ENCODE measurements at places on chromosomes 13 and 19.
A peak's percentile ranks its signal among the peaks of the same experiment; 100 is the strongest.

- peak; percentile 58 for DNase-seq
Observed at GRCh38 chr19:7670150-7670783, 1.4 kb downstream of the RETN start.

- DNase-seq: peak; percentile 91
Observed at GRCh38 chr19:48644839-48645619, 958 bp downstream of the CA11 start.

DNA sequence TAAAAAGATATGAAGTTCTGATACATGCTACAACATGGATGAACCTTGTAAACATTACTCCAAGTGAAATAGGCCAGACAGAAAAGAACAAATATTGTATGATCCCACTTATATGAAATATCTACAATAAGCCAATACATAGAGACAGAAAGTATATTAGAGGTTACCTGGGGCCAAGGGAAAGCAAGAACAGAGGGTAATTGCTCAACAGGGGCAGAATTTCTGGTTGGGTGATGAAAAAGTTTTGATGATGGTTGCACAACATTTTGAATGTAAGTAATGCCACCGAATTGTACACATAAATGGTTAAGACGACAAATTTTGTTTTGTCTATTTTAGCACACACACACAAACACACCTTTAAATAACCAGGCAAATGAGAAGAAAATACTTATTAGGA is 268.4 kb downstream of the FOXO1 start:
- DNase-seq: no peak

- DNase-seq: no peak
Observed at GRCh38 chr13:51821606-51822005, 17.6 kb upstream of the DHRS12 start.

DNA sequence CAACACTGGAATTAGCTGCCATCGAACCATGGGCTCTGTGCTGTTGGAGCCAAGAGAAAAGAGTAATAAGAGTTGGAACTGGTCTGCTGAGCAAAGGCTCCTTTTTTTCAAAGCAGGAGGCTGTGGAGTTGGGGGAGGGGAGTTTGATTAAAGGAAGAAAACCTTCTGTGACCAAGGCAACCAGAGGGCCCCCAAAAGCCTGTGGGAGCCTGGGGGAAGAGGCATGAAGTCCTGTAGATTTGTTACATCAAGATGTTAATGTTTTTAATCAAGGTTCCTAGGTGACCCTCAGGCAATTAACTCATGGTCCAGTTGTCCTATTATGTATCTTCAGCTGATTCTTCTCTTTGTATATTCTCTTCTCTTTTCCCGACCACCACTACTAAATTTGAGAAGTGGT is 403.9 kb downstream of the NDFIP2 start:
- no peak for DNase-seq

DNA sequence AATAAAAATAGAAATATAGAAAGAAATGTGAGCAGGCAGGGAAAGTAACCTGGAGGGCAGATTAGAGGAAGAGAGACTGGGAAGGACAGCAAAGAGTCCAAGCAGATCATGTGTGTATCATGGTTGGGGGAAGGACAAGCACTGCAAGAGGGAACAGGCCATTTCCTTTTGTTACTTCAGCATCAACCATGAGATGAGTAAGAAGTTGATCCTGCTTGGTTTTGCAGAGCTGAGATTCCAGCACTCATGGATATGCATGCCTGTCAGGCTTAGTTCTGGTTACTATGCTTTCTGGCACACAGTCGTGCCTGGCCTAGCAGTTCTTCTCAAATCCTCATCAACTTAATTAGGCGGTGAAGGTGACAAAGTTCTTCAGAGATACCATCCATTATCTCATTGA is 18.1 kb downstream of the NALCN start:
- DNase-seq: no peak

- DNase-seq: no peak
Observed at GRCh38 chr19:8416796-8417195, 3.7 kb downstream of the MARCHF2 start.

DNA sequence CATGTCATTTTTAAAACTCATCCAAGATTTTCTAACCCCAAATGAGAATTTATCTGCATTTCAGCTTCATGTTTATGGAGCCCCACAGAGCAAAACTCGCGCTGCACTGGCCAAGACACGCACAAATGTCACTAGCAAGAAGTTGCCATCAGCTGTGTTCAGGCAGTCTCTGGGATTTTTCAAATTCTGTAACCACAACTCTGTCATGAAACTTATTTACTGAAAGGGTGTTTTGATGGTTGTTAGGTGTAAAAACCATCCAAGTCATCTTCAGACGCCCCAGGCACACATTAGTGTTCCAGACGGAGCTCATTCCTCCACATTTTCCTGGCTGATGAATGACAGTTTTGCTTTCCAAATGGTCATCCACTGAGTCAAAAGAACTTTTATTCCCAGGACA is 63.4 kb downstream of the SLC7A1 start:
- DNase-seq: no peak

DNA sequence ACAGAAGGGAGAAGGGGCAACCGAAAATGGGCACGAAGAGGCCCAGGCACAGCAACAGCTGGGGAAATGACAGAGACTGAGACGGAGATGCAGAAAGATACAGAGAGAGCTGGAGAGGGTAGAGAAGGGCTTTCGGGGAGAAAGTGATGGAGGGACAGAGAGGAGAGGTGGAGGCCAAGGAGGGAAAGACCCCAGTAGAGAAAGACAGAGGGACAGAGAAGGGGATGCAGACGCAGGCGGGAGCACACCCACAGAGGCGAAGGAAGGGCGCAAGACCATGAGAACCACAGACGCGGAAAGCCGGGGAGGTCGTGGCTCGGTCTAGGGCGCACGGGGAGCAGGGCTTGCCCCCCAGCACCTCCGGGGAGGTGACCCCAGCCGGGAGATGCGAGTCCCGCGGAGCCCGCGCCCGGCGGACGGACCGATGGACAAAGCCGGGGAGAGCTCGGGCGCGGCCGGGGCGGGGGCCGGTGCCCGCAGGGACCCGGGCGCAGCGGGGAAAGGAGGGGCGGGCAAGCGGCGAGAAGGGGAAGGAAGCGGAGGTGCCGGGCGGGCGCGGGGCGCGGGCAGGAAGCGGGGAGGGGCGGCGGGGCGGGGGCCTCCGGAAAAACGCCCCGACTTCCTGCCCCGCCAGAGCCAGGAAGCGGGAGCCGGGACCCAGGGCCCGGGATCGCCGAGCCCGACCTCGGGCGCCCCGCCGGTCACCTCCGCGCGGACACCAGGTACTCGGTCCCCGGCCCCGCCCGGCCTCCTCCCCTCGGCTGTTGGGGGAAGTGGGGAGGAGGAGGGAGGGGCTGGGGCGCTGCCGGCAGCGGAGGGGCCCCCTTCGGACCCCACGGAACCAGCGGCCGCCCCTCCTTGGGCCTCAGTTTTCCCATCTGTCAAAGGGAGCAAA is at the start of gene ARHGEF1:
Gene ARHGEF1 (plus strand): TSS at position 617 of the 895 bp plus-strand sequence. CDS start 4,899 bp downstream, outside the sequence.
- peak; percentile 60 for DNase-seq

DNA sequence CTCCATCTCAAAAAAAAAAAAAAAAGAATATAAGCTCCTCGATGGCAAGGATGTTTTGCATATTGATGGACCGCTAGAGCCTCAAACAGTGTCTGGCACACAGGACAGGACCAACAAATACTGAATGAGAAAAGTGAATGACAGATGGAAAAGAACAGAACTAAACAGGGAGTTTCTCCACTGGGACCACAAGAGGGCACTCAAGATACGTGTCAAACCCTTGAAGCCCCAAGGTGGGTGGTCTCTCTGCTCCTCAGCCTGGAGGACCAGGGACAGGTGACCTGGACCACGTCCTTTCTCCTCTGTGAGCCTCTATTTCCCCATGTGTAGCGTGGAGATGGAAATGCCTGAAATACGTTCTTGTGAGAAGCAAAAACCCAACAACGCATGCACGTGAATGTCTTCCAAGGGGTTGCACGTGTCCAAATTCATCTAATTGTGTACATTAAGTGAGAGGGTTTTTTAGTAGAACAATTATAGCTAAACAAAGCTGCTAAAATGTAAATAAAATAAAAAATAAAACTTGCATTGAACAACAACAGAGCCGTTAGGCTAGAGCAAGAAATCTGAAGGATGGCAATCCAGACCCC is 5.7 kb upstream of the CDC42EP5 start:
- DNase-seq: peak; percentile 49

DNA sequence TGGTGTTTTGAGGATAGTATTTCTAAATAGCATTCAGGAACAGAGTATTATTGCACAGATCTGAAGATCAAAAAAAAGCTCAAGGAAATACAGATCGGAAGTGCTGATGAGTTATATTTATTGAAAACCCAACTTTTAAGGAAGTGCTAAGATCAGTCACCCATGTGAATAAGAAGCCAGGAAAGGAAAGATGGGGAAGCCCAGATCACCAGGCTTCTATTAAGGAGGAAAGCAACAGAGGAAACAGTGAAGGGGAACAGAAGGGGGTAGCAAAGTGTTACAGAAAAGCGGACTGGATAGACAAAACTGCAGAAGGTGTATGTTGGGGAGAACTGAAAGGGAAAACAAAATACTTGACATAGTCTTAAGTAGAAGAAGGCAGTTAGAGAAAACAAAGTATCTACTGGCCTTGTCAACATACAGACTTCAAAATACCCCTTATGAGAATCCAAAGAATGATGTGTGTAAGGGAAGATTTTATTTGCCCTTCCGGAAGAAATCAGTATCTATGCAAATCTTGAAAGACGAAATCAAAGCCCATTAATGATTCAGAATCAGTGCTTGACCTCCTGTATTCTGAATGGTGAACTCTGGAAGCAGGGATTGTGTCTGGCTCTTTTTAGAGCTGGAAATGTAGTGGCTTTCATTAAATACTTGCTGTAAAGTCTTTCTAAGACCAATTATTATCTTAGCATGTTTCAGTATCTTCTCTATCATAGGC is 12.1 kb downstream of the UFM1 start:
- no peak for DNase-seq

GRCh38 chr13:36959456-36960116 is 39.5 kb upstream of the SMAD9 start:
- no peak for DNase-seq

GRCh38 chr19:38265921-38266429 is 1.6 kb downstream of the SPINT2 start:
- no peak for DNase-seq

GRCh38 chr19:6849876-6850275 is 37.5 kb upstream of the ADGRE1 start:
- no peak for DNase-seq

- no peak for DNase-seq
Observed at GRCh38 chr13:46113596-46113995, 8.8 kb upstream of the CPB2 start.

DNA sequence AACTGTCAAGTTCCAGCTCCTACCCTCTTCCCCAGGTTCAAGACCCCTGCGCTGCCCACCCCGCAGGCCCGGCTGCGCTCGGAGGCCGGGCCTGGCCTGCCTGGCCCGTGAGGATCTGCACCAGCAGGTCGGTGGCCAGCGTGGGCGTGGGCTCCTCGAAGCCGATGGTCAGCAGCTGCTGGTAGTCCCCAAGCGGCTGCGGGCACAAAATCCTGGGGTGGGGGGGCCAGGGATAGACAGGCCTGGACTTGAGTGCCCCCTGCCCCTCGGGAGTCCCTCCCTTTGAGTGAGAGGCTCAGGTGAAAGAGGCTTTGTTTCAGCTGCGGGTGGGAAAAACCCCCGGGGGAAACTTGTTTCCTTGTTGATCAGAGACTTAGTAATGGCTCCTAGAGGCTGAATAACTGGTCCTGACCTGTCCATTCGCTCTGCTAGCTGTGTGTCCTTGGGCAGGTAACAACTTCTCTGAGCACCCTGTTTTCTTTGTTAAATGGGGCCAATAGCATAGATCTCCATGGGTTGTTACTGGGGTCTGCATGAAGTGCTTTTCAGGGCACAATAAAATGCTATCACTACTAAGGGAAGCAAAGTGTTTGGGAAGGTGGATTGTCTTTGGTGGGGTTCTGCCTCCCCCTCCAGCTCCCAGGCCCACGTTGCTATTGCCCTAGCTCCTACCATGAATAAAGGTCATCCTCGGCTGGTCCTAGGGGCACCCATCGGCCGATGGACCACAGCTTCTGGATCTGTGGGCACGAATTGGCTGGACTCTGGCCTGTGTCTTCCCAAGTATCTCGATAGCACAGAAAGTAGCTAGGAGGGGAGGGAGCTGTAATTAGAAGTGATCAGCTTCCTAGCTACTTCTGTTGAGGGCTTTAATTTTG is 3.5 kb downstream of the C19orf67 start:
- peak; percentile 68 for DNase-seq

- peak; percentile 36 for DNase-seq
Observed at GRCh38 chr19:8004723-8005513, 523 bp downstream of the ELAVL1 start.

- DNase-seq: no peak
Observed at GRCh38 chr19:50739914-50740426, 16.8 kb downstream of the CLEC11A start.

DNA sequence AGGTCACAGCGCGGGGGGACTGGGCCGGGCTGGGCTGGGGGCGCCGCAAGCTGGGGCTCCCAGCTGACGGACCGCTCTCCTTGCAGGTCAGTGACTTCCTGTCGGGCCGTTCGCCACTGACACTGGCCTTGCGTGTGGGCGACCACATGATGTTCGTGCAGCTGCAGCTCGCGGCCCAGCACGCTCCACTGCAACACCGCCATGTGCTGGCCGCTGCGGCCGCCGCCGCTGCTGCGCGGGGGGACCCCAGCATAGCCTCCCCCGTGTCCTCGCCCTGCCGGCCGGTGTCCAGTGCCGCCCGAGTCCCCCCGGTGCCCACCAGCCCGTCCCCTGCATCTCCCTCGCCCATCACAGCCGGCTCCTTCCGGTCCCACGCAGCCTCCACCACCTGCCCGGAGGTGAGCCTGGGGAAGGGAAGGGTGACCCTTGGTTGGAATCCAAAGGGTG is 5.7 kb downstream of the MIDN start:
- DNase-seq: no peak

GRCh38 chr19:38920602-38921419 is 8.8 kb upstream of the CCER2 start:
- no peak for DNase-seq

DNA sequence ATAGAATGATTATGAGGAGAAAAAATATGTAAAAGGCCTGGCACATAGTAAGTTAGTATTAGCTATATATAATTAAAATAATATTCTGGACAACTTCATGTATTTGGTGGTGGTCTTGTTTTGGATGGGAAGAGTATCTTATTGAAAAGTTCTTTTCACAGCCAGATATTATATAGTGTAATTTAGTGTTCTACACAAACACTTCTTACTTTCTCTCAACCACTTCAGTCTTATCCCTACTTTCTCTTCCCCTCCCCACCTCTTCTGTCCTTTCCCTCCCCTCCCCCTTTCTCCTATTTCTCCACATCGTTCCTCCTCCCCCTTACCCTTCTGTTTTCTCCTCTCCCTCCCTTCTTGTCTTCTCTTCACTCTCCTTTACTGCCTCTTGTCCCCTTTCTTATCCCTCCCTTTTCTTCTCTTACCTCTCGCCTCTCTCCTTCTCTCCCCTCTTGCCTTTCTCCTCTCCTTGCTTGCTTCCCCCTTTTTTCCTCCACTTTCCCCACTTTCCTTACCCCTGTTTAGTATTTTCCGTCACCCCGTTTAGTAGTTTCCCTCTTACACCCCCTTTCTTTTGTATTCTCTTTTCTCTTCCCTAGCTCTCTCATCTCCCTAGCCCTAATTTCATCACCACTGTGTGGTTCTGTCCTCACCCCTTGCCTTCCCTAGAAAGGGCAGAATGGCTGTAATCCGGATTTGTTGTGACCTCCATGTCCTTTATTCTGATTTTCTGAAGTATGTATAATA is 107.2 kb upstream of the MLNR start:
- no peak for DNase-seq

GRCh38 chr13:47457626-47458025 is 543.4 kb downstream of the SUCLA2 start:
- DNase-seq: no peak

GRCh38 chr19:12047868-12048267 is 4.9 kb downstream of the ZNF878 start:
- no peak for DNase-seq
